ENCODE measurements at places on chromosomes 7 and 10.

GRCh38 chr10:48659790-48660189 is 24.9 kb upstream of the WDFY4 start:
- no peak for DNase-seq

DNA sequence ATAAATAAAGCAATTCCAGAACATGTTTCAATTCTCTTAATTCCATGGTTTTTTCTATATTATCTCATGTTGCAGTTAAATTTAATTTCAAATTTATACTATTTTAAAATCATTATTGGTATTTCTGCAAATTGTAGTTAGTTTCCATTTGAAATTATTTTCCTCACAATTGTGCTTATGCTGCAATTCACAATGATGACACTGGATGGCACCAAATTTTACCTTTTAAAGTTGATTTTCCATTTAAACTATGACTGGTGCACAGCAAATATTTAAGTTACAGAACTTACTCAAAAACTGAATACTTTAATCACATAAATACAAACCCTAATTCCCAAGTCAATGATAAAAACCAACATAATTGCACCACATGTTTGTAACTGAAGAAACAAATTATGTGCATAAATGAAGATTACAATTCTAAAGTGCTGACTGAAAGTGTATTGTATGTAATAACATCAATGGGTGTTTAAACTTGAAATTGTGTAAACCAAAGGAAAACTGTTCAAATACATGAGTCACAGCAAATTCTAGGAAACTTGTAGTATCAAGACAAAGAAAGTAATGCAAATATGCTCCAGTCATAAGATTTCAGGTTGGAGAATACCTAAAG is 75.3 kb upstream of the AASS start:
- no peak for DNase-seq

- no peak for DNase-seq
These were observed 528.9 kb downstream of the PARD3 start for GRCh38 chr10:34286136-34286739.

GRCh38 chr10:4109469-4109868 is 324.5 kb upstream of the KLF6 start:
- DNase-seq = no peak

- DNase-seq = no peak
These were observed 155.5 kb downstream of the ZNF248 start for GRCh38 chr10:37701781-37702493.

DNA sequence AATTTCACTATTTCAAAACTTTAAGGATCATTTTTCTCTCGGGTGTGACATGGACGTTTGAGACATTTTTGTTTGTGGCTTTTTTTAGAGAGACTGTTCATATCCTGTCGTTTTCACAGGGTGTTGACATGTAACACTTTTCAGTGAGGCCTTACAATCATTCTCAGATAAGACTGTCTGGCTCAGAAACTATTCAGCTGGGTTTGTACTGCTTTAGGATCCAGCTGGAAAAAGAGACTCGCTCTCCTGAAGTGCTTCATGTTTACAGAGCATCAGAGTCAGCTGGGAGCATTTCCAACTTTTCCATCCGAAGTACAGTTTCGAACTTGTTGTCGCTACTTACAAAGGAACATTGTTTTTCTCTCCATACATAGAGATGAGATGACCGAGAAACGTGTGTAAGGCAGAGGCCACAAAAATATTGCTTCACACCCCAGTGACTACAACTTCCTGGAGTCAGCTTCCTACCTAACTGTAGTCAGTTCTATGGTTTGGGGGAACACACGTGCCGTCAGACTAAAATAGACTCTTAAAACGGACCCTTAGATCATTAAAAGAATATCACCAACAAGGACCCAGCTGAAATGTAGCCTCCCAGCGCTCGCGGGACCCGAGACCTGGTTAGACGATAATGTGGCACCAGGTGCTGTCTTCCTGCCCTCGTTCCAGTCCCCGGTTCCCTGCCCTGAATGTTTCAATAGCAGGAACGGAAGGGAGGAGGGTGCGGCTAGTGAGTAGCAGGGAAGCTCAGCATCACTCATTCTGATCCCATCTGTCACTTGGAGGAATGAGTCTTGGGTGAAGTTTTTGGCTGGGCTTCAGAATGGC is 78.0 kb downstream of the MKI67 start:
- no peak for DNase-seq

GRCh38 chr7:86968618-86969017 is 90.8 kb downstream of the ELAPOR2 start:
- no peak for DNase-seq

DNA sequence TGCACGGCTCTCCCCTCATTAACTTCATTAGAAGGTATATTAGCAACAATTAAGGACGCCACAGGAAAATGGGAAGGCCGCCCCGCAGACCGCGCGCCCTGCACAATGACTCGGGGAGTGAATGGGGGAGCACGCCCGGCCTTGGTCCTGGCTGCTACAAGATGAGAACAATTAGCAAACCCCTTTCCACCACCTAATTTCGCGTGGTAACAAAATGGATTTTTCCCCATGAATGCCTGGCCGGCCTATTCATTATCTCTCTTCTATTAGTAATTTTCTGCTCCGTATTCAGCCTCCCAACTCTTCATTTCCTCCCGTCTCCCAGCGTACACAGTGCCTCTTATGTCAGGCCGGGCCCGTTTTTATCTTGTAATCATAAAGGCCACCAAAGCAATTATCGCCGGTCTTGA is 346.9 kb downstream of the DNAJB6 start:
- no peak for DNase-seq

DNA sequence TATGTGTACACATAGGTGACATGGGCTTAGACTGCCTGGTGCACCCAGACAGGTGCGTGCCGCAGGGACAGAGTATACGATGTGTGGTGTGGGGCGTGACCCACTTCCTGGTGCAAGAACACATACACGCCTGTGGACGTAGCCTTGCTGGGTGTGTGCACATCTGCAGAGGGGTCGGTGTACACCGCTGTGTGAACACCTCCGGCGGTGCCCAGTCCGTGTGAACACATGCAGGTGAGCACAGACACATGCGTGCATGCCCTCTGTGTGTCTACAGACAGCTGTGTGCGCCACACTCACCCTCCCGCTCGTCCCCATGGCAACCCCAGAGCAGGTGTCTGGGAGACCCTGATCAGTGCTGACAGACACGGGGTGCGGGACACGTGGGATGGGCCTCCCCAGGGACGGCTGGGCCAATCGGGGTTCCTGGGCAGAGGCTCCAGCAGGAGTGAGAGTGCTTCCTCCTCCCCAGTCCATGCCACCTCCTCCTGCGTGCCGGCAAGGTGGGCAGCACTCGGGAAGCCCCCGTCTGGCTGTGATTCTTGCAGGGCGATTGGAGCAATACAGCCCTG is 23.4 kb downstream of the ELFN1 start:
- no peak for DNase-seq

- DNase-seq = no peak
These were observed 59.3 kb upstream of the APBB1IP start for GRCh38 chr10:26378861-26379294.

GRCh38 chr10:109308971-109309370 is 614.3 kb downstream of the XPNPEP1 start:
- no peak for DNase-seq

GRCh38 chr7:77393261-77393660 is 22.9 kb downstream of the GSAP start:
- DNase-seq = no peak

DNA sequence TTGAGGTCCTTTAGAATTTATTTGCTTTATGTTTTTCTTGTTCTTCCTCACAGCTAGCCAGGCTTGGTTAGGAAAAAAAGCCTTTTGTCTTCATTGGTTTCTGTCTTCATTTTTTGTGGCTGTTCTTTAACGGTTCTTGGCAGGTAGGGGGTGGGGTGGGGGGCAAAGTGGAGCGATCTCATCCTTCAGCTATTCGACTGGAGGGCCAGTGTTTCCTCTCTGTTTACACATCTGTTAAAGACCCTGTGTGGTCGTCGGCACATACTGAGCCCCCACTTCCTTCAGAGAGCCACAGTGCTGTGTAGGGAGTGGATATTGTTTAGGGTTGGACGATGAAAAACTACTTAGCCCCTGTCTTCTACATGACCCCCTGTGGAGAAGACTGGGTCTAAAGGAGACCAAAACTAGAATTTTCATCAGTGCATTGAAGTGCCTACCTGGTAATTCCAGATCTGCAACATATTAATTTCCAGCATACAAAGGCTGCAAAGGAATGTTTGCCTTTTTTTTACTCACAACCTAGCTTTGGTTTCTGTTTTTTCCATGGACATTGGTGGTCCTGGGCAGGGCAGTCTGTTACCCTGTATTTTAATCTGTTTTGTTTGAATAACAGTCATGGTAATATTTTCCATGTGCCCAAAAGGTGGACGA is 29.0 kb downstream of the PRPF18 start:
- no peak for DNase-seq

DNA sequence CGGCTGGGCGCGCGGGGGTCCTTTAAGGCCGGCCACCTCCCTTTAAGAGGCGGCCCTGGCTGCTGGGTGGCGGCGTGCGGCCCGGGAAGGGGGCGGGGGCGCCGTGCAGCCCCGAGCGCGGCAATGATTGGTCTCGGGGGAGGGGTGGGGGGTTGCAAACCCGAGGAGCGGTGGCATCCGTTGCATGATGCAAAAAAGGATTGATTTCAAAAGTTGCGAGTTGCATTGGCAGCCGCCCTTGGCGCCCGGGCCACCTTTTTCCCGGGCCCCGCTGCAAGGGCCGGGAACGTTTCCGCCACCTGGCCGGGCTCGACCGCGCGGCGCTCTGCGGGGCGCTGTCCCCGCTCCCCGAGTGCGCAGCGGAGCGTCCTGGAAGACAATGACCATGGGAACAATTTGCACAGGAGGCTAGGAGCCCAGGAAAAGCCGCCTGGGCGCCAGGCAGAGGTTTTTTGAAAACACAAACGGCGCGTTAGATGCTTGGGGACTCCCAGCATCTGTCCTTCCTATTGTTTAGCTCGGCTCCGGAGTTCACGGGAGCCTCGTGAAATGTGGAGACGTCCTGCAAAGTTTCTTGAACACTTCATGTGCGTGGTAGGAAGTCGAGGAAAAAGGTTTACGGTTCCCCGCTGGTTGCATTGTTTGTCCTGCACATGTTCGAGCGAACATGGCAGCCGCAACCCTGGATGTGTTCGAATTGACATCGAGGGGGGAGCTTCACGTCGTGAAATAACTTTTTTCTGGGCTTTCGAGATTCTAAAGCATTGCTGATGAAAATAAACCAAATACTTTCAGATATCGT is at the start of gene SEPHS1:
Gene SEPHS1, minus strand, starts transcription at position 78 of the 802 bp plus-strand sequence. CDS start 3,343 bp downstream, outside the sequence.
- DNase-seq = peak; percentile 74

- no peak for DNase-seq
These were observed 30.4 kb downstream of the TMEM270 start for GRCh38 chr7:73891178-73891885.

DNA sequence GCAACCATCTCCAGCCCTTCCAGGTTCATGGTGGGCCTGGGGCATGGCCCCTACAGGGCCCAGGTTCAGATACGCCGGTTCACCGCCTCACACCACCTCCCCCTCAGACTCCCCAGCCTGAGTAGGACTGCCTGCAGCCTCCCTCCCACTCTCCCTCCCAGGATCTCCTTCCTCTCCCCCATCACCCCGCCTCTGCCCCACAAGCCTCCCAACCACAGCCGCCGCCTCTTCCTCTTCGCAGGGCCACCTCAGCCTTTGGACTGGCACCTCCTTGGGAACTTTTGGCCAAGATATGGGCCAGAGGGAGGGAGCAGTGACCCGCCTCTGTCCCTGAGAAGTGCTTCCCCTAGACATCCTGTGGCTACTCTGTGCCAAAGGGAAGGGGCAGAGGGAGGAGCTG is 9.3 kb downstream of the KCNIP2 start:
- DNase-seq = no peak

DNA sequence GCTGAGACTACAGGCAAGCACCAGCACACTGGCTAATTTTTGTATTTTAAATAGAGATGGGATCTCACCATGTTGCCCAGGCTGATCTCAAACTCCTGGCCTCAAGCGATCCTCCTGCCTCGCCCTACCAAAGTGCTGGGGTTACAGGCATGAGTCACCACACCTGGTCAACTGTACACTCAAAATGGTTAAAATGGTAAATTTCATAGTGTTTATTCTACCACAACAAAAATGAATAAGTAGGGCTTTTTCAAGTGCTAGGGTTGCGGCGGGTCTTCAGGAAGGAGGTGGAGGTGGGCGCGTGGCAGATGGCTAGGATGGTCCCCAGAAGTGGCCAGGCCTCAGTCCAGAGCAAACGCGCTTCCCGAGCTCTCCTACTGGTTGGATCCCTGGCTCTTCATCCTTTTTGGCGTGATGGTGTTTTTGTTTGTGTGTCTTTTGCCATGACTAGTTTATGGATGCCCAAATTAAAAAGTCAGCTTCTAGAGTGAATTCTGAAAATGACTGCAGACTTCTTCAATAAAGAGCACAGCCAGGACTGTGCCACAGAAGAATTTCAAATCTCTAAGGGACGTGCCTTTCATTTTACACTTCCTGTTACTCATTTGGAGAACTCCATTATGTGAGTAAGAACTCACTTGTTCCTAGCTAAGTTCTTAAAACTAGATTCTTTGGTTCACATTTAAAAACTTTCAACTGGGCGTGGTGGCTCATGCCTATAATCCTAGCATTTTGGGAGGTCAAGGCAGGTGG is 73.9 kb downstream of the TMEM130 start:
- no peak for DNase-seq

GRCh38 chr7:52074071-52074470 is 757.5 kb upstream of the COBL start:
- no peak for DNase-seq

- no peak for DNase-seq
These were observed 85.8 kb downstream of the GSAP start for GRCh38 chr7:77330169-77330882.

GRCh38 chr7:158054611-158055010 is 533.0 kb downstream of the PTPRN2 start:
- no peak for DNase-seq

DNA sequence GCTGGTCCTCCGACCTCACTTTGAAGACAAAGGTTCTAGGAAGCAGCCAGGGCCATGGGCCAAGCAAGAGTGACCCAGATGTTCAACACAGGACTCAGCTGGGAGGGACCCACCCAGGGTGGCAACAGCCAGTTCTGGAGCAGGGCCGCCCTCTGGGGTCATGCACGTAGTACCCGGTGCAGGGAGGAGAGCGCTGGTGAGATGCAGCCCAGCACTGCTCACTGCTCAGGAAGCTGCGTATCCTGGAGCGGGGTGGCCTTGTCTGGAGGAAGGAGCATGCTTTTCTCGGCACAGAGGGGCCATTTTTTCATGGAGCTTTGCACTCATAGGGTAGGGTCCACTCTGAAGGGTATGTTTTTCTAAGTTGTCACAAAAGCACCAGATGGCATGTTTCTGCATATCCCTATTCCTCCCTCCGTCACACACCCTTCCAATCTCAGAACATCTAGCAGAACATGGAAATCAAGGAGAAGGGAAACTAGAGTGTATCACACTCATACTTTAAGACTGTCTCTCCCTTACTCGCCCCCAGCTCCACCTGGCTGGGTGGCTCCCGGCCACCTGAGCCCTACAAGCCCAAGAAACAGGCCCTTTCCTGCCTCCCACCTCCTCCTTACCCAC is 132.6 kb downstream of the CDH23 start:
- DNase-seq = no peak

DNA sequence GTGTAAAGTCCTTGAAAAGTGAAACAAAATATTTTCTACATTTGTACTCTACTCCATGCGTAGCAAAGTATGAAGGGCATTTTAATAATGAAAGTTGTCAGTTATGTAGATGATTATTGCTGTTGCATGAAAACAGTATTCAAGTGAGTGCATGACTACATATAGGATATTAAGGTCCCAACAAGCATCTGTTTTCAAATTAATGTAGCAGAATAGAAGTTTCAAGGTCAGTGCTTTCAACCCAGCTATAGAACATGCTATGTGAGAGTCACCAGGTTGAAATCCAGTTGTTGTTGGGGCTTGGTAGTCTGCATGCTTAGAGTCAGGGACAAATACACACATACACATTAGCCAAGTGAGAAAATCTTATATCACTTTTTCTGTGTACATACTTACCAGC is 14.8 kb downstream of the CD36 start:
- DNase-seq = no peak

GRCh38 chr7:158391141-158391540 is 196.5 kb downstream of the PTPRN2 start:
- no peak for DNase-seq
